ENCODE measurements at places on chromosomes 4 and X.

DNA sequence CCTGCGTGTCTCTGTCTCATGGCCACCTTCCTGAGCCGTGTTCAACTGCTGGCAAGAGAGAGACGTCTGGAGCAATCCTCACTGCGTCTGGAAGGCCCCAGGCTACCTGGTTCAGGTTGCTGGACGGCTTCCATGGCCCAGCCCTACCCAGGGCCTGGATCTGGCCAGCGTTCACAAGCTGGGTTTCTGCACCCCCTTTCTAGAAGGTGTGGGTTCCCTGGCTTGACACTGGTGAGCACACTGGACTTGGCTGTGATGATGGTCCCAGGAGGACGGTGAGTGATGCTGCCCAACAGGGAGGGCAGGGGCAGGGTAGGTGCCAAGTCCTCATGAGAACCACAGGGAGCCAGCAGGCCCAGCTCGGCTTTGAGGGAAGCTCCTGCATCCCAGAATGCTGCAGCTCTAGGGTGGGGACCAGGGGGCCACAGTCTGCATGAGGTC is 63.4 kb downstream of the HTRA3 start:
- H3K27ac ChIP-seq, result no peak overlapping the region
- no peaks in the 10 kb centered on the region for H3K4me1 ChIP-seq
- H3K27me3 ChIP-seq, result no peaks in the 10 kb centered on the region
- DNase-seq, result peak; percentile 56

GRCh38 chr4:136873555-136873954 is 658.7 kb downstream of the PCDH18 start:
- H3K27ac ChIP-seq, result no peak overlapping the region
- no peaks in the 10 kb centered on the region for H3K4me1 ChIP-seq
- DNase-seq, result no peak
- H3K27me3 ChIP-seq, result no peaks in the 10 kb centered on the region
- H3K36me3 ChIP-seq, result no peaks in the 10 kb centered on the region
- H3K4me3 ChIP-seq, result no peak overlapping the region

- H3K4me1 ChIP-seq, result no peaks in the 10 kb centered on the region
- no peaks in the 10 kb centered on the region for H3K27me3 ChIP-seq
- H3K36me3 ChIP-seq, result no peaks in the 10 kb centered on the region
Measured at GRCh38 chr4:10198365-10198764, 81.8 kb upstream of the WDR1 start.

GRCh38 chr4:76563454-76564122 is 128.6 kb downstream of the SHROOM3 start:
- no peaks in the 10 kb centered on the region for H3K36me3 ChIP-seq
- H3K4me3 ChIP-seq, result no peak overlapping the region
- H3K4me1 ChIP-seq, result no peaks in the 10 kb centered on the region
- H3K27me3 ChIP-seq, result no peaks in the 10 kb centered on the region

- peaks cover 8% of the 10 kb centered on the region for H3K4me1 ChIP-seq
- no peaks in the 10 kb centered on the region for H3K27me3 ChIP-seq
- H3K27ac ChIP-seq, result no peak overlapping the region
- DNase-seq, result no peak
- no peaks in the 10 kb centered on the region for H3K36me3 ChIP-seq
Measured at GRCh38 chr4:26201120-26201519, 119.7 kb upstream of the RBPJ start.

DNA sequence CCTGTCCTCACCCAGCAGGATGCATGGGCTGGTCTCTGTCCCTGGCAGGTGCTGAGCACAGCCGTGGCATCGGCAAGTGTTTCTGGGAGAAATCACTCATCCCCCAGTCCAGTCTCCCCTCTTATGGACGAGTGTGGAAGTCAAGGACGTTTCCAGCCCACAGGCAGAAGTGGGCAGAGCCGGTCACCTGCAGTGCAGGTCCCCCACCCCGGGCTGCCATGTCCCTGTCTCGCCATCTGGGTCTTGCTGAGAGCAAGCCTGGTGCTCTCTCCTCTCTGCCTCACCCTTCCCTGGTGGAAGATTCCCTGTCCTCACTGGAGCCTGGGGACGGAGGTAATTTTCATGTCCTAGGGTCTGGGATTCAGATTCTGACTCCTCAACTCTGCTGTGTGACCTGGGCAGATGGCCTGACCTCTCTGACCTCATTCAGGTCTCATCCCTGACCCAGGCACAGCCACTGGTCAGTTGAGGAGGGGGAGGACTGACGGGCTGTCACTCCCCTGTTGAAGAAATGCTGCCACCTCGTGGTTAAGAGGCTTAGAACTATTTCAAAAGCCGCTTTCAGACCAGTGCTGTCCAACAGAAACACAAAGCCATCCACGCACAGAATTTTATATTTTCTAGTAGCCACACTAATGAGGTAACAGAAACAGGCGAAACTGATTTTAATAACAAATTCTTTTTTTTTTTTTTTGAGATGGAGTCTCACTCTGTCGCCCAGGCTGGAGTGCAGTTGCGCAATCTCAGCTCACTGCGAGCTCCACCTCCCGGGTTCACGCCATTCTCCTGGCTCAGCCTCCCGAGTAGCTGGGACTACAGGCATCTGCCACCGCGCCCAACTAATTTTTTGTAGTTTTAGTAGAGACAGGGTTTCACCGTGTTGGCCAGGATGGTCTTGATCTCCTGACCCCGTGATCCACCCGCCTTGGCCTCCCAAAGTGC is 1.8 kb downstream of the CPZ start:
- H3K27me3 ChIP-seq, result peaks cover 28% of the 10 kb centered on the region
- H3K36me3 ChIP-seq, result no peaks in the 10 kb centered on the region
- H3K4me1 ChIP-seq, result no peaks in the 10 kb centered on the region
- no peak overlapping the region for H3K4me3 ChIP-seq
- H3K27ac ChIP-seq, result peak overlapping the region; percentile 75

GRCh38 chr4:88960576-88960975 is 96.4 kb downstream of the FAM13A start:
- no peak for DNase-seq
- H3K4me1 ChIP-seq, result no peaks in the 10 kb centered on the region
- no peaks in the 10 kb centered on the region for H3K27me3 ChIP-seq
- no peak overlapping the region for H3K27ac ChIP-seq

- no peaks in the 10 kb centered on the region for H3K4me1 ChIP-seq
- no peaks in the 10 kb centered on the region for H3K27me3 ChIP-seq
- no peaks in the 10 kb centered on the region for H3K36me3 ChIP-seq
- no peak overlapping the region for H3K4me3 ChIP-seq
- H3K27ac ChIP-seq, result no peak overlapping the region
Measured at GRCh38 chr4:89100853-89101252, 10.5 kb upstream of the TIGD2 start.

- H3K4me1 ChIP-seq, result no peaks in the 10 kb centered on the region
- H3K4me3 ChIP-seq, result no peak overlapping the region
- H3K27ac ChIP-seq, result no peak overlapping the region
- no peak for DNase-seq
Measured at GRCh38 chrX:102558607-102559006, 40.7 kb upstream of the ARMCX5 start.

GRCh38 chrX:7252013-7252610 is 104.2 kb upstream of the PUDP start:
- DNase-seq, result peak; percentile 86
- no peak overlapping the region for H3K4me3 ChIP-seq
- peak overlapping the region; percentile 33 for H3K27ac ChIP-seq
- no peaks in the 10 kb centered on the region for H3K27me3 ChIP-seq
- H3K4me1 ChIP-seq, result no peaks in the 10 kb centered on the region

- H3K4me3 ChIP-seq, result no peak overlapping the region
- H3K36me3 ChIP-seq, result no peaks in the 10 kb centered on the region
- DNase-seq, result no peak
- no peak overlapping the region for H3K27ac ChIP-seq
- H3K27me3 ChIP-seq, result peaks cover 23% of the 10 kb centered on the region
Measured at GRCh38 chrX:133294126-133294525, 76.0 kb upstream of the TFDP3 start.

DNA sequence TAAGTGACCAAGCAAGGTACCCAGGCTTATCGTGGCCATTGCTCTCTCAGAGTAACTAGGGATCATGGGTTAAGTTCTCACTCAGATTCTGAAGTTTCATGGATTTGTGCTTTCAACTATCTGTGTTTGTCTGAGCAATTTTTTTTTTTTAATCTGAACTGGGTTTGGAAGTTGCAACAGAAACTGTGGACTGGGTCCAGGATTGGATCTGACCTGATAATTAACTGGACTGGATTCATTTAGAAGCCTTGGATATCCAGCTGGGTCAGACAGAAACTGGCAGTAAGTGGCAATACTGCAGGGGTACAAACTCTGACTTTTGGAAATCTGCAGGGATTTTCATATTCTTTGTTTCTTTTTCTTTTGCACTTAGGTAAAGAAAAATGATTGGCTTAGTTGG is 38.7 kb upstream of the FGF2 start:
- H3K36me3 ChIP-seq, result no peaks in the 10 kb centered on the region
- H3K4me3 ChIP-seq, result no peak overlapping the region
- DNase-seq, result no peak
- peak overlapping the region; percentile 66 for H3K27ac ChIP-seq
- H3K4me1 ChIP-seq, result no peaks in the 10 kb centered on the region
- no peaks in the 10 kb centered on the region for H3K27me3 ChIP-seq

DNA sequence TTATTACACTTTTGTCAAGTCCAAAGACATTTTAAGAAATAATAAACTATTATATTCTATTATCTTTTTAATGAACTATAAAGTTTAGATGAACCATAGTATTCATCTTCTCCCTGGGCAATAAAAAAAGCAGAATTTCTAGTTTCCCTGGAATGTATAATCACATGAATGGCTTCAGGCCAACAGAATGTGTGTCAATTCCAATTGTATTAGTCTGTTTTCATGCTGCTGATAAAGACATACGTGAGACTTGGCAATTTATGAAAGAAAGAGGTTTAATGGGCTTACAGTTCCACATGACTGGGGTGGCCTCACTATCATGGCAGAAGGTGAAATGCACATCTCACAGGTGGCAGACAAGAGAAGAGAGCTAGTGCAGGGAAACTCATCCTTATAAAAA is 70.7 kb upstream of the ANXA10 start:
- no peak for DNase-seq
- no peaks in the 10 kb centered on the region for H3K27me3 ChIP-seq
- no peaks in the 10 kb centered on the region for H3K4me1 ChIP-seq
- no peaks in the 10 kb centered on the region for H3K36me3 ChIP-seq

DNA sequence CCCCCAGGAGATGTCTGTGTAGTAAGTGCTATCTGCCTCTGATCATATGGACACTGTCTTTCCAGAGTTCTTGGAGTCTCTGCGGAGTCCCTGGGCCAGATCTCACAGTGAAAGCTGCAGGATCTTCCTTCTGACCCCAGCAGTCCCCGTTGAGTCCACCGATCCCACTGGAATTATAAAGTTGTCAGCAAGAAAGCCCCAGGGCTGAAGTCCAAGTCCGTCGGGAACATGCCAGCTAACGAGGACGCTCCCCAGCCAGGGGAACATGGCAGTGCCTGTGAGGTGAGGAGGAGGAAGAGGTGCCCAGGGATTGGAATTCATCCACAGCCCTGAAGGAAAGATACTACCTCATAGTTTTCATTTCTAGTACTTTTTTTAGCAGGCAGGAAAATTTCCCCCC is 9.3 kb downstream of the ZNF81 start:
- H3K27ac ChIP-seq, result no peak overlapping the region
- H3K27me3 ChIP-seq, result no peaks in the 10 kb centered on the region
- DNase-seq, result no peak
- no peak overlapping the region for H3K4me3 ChIP-seq

GRCh38 chr4:5024673-5025072 is 5.4 kb upstream of the CYTL1 start:
- no peaks in the 10 kb centered on the region for H3K4me1 ChIP-seq
- H3K27me3 ChIP-seq, result no peaks in the 10 kb centered on the region
- no peaks in the 10 kb centered on the region for H3K36me3 ChIP-seq
- H3K4me3 ChIP-seq, result no peak overlapping the region
- no peak for DNase-seq

DNA sequence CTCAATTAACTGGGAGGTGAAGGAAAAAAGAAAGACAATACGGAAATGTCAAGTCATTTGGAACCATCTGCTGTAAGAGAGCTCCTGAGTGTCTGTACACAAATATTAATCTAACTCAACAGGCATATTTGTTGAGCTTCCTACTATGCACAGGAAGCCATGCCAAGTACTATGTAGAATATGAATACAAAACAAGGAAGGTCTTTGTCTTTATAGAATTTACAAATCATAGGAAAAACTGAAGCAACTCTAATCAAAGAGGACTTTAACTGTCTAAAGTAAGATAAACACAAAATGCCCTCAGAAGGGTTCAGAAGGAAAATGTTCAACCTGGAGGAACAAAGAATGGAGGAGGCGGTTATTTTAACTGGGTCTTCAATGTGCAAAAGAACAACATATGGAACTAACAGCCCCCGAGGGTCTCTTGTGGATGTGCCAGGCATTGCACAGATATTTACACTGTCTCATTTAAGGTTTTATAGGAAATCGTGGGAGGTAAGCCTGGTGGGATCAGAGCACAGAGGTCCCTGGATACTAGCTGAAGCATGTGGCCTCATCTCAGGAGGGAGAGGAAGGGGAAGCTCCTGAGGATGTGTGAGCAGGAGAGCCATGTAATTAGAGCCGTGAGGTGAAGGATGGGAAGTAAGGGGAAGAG is 5.8 kb downstream of the FAM114A1 start:
- H3K27ac ChIP-seq, result peak overlapping the region; percentile 76
- no peaks in the 10 kb centered on the region for H3K4me1 ChIP-seq
- DNase-seq, result no peak
- no peaks in the 10 kb centered on the region for H3K27me3 ChIP-seq

DNA sequence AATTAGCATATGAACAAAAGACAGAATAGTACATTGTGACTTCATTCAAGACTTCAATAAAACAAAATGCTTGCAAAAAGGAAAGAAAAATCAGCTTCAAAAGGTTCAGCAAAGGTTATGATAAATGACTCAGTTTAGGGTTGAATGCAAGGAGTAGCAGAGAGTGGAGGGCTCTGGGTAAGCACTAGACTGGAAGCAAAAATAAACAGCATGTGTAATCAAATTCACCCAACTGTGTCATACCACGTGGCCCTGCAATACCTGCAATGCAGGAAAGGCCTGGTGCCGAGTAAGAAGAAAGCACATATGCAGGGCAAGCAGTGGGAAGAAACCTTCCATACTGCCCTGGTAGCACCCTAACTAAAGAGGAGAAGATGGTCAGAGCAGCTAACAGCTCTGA is 88.7 kb downstream of the ATP11C start:
- no peaks in the 10 kb centered on the region for H3K36me3 ChIP-seq
- H3K4me1 ChIP-seq, result no peaks in the 10 kb centered on the region
- no peak overlapping the region for H3K27ac ChIP-seq
- DNase-seq, result no peak

DNA sequence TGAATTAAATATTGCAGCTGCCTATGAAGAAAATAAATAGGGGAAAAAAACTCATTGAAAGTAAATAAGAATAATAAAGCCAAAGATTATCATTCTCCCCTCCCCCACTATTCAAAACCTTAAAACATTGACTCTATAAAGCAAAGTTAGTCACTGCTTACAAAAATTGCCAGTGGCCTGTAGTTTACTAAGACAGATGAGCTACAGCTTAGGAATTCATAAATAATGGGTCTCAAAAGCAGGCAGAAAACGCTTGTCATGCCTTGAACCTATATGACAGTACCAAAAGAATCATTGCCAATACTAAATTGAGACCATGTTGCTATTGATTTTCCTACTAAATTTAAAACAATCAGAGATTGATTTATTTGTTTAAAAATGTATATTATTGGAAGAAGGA is 78.9 kb downstream of the SLC10A7 start:
- no peak for DNase-seq
- H3K27me3 ChIP-seq, result no peaks in the 10 kb centered on the region
- no peaks in the 10 kb centered on the region for H3K4me1 ChIP-seq
- H3K27ac ChIP-seq, result no peak overlapping the region
- no peaks in the 10 kb centered on the region for H3K36me3 ChIP-seq
- no peak overlapping the region for H3K4me3 ChIP-seq

GRCh38 chr4:73875401-73875800 is 6.2 kb downstream of the CXCL1 start:
- no peak overlapping the region for H3K4me3 ChIP-seq
- no peak overlapping the region for H3K27ac ChIP-seq
- H3K36me3 ChIP-seq, result no peaks in the 10 kb centered on the region
- DNase-seq, result no peak
- no peaks in the 10 kb centered on the region for H3K4me1 ChIP-seq

Measured in breast epithelium (tissue), 4 donors.